HL-60 (cell line): ENCODE measurements at places on chromosomes 4 and X.

- no peak for DNase-seq
Observed at GRCh38 chr4:186159613-186160012, 31.8 kb upstream of the CYP4V2 start.

DNA sequence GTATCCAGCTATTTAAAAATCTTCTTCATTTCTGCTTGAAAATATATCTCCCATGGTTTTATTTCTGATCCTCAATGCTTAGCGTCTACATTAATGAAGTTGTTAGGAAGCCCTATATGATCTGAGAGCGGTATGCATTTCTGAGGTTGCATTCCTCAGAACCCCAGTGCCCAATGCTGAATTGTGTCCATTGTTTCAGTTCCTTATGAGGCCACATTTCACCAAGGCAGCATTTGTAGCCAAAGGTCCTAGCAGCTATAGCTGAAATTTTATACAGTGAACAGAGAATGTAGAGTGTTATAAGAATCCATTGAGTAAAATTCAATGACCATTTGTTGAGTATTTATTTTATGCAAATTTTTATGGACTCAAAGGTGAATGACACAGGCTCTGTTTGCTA is 209.5 kb downstream of the PCDH7 start:
- no peak for DNase-seq

DNA sequence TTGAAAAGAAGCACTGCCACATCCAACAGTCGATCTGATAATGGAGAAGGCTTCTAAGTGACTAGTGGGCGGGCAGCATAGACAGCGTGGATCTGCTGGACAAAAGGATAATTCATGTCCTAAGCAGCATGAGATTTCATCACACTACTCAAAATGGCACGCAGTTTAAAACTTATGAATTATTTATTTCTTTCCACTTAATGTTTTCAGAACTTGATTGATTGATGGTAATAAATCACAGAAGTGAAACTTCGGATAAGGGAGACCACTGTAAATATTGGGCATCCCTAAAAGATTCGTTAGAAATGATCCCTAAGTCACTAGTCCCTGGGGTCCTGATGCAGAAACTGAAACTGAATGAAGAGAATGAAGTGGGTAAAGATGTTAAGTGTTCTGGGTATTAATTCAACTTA is 93.0 kb upstream of the ANK2 start:
- no peak for DNase-seq

DNA sequence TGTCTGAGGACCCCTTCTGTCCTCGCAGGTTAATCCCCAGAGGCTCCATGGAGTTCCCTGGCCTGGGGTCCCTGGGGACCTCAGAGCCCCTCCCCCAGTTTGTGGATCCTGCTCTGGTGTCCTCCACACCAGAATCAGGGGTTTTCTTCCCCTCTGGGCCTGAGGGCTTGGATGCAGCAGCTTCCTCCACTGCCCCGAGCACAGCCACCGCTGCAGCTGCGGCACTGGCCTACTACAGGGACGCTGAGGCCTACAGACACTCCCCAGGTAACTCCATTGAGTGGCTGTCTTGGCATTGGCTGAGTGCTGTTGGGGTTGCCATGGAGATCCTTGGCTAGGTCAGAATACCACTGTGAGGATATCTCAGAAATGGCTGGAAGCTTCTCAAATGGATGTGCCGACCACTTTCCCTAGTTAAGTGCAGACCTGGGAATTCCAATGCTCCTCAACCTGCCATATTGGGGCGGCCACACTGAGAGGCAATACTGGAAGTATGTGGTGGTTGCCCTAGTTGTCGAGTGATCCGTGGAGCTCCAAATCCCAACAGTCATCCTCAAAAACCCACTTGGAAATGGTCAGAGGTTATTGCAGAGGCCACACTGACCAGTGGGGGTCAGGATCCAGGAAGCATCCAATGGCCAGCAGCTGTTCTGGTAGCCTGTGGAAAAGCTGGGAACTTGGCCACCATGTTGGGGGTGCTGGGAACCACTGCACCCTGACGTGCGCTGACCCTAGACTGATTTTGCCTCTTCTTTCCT is 4.9 kb downstream of the GATA1 start:
- no peak for DNase-seq

DNA sequence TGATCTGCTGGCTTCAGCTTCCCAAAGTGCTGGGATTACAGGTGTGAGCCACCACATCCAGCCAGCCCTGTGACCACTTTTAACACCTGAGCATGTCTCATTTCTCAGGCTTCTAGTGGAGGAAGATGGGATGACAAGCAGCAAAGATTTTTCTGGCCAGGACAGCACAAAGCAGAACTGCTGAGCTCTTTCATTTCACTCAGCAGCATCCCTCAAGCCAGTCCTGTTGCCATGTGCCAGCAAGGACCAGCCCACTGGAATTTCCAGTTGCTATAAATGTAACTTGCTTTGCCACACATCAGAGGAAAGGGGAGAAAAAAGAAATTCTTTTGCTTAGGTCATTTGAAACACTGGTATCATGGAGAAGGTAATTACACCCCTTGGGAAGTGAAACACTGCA is 75.9 kb downstream of the SLC9A7 start:
- no peak for DNase-seq

DNA sequence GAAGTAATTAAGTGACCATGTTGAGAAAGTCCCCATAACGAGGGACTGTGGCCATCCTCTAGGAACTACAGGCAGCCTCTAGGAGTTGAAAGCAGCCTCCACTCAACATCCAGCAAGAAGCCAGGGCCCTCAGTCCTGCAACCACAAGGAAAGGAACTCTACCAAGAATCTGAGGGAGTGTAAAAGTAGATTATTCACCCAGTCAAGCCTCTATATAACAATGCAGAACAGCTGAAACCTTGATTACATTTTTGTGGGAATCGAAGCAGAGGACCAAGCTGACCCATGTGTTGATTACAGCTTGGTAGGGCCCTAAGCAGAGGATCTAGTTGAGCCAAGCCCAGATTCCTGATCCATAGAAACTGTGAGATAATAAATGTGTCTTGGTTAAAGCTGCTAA is 17.1 kb downstream of the RPS6KA6 start:
- no peak for DNase-seq
